ENCODE measurements at places on chromosomes 2 and 18. TPM values are rescaled to one million over a fixed set of nuclear protein-coding genes. Genes with fewer than 3 reads are reported as not detected.

- no peak for DNase-seq
Measured at GRCh38 chr2:180819106-180819505, 161.3 kb upstream of the UBE2E3 start.

- no peak for DNase-seq
Measured at GRCh38 chr18:28132084-28132483, 44.8 kb downstream of the CDH2 start.

- DNase-seq, result no peak
Measured at GRCh38 chr2:74566754-74567085, 12.2 kb downstream of the DOK1 start.

DNA sequence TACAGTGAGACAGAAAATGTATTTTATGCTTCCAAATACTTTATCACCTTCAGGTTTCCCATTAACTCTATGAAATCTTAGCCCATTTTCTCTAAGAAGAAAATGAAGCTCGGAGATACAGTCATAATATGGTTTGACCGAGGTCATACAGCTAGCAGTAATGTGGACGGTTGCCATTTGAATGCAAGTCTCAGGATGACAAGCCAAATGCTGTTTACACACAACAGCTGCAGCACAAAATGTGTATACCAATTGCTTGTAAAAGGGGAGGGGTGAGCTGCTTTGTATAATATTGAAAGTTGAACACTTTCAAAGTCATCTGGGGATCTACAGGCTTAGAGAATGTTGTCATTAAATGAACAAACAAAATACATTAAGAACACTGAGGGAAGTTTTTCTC, 93.8 kb upstream of the FSIP2 start:
- DNase-seq, result no peak

DNA sequence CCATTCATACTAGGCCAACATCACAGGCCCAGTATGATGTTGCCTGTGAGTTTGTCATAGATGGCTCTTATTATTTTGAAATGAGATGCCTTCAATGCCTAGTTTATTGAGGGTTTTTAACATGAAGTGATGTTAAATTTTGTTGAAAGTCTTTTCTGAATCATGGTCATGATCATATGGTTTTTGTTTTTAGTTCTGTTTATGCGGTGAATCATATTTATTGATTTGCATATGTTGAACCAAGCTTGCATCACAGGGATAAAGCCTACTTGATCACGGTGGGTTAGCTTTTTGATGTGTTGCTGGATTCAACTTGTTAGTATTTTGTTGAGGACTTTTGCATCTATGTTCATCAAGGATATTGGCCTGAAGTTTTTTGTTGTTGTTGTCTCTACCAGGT, 195.8 kb upstream of the FN1 start:
- DNase-seq, result no peak

DNA sequence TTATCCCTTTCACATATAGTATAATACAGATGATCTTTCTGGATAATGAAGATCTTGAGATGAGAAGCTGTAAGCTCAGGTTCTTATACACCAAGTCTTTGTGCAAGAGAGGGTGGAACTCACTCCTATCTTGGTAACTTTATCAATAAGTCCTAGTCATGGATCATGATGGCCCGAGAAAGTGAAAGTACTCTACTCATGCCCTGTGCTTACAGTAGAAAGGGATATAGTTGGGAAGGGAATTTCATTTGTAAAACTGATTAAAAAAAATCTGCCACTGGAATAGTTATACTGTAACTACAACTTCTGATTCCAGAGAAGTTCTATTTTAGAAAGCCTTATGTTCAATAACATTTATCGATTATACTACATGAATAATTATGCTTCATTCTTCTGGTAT, 51.8 kb downstream of the MYO3B start:
- no peak for DNase-seq

DNA sequence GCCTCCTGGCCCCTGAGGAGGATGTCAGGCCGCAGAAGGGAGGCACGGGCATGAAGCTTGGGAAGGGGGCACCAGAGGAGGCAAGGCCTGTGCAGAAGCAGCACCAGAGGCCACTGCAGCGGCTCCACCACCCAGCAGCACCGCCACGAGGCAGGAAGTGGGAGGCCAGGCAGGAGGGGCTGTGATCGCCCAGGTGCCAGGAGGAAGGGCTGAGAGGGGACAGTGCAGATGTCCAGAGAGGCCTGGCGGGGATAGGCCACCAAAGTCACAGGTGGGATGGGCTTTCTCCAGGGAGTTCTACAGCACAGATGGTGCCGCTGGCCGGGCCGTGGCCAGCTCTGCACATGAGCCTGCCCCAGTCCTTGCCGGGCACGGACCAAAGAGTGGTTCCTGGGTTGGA, 6.0 kb upstream of the ALPI start:
- no peak for DNase-seq

DNA sequence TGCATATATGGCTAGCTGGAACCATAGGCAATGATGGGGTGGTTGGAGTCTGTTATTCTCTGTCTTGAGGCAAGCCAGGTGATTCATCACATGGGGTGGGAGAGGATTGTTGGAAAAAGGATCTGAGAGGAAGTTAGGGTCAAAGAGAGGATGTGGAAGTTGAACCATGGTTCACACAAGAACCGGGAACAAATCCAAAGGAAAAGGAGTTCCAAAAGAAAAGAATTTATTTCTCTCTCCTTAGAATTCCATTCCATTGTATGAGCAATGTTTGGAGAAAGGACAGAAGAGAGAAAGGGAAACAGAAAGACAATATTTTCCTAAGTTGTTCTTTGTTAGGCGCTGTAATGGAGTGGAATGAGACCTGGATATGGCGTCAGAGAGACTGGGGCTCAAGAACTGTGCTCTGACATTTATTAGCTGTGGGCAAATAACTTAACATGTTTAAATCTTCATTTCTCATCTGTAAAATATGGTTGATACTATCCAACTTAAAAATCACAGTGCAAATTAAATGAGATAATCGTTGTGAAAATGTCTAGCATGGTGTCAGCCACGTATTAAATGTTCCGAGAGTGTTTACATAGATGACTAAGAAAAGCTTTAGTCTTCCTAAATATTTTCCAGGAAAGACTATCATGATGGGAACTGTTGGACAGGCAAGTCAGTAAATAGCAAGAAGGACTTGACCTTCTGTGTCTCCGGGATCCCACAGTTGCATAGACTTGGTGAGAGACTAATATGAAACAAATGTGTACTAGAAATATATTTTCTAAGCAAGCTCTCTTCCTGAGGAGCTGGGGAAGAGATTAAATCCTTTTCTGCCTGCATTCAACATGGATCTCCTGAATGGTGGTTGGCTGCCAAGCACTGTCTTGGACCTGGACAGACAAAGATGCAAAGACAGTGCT, 71.4 kb downstream of the TRIB2 start:
- no peak for DNase-seq

GRCh38 chr2:207952564-207953345, 72.6 kb downstream of the PLEKHM3 start:
- DNase-seq, result no peak

GRCh38 chr2:45014016-45014702, 4.9 kb upstream of the SIX2 start:
- DNase-seq, result no peak

- DNase-seq, result no peak
Measured at GRCh38 chr18:44681076-44681970, 635 bp downstream of the SETBP1 start.

- no peak for DNase-seq
Measured at GRCh38 chr2:209094221-209094620, 329.6 kb upstream of the MAP2 start.

- DNase-seq, result no peak
Measured at GRCh38 chr18:7601936-7602335, 34.8 kb downstream of the PTPRM start.

DNA sequence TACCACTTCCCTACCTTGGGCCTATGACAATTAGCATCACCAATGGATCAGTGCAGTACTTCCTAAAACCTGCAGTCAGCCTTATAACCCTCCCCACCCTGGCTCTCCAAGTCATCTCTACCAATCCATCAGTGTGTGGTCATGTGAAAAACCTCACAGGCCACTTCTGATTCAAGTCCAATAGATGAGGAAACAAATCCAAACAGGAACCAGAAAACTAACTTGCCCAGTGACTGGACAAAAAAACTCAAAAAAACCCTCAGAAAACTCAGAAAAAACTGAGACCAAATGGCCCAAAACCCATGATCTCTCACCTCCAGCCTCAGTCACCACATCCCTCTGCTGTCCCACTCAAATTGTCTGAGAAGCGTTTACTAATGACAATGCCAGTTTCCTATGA, 43.3 kb downstream of the TGFA start:
- DNase-seq, result no peak

DNA sequence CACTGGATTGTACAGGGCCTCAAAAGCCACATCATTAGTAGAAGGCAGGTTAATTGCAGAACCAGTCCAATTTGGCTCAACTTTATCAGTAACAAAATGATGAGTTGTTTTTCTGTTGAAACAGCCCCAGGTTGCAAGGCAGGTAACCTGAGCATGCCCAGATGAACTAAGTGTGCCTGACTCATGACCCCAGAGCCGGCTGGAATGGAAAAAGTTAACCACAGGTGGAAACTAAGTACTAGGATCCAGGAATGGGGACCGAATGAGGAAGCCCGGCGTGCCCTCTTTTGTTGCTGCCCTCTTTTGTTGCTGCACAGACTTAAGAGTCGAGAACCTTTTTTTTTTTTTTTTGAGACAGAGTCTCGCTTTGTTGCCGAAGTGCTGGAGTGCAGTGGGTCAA, 79.5 kb upstream of the YWHAQ start:
- no peak for DNase-seq

- DNase-seq, result no peak
Measured at GRCh38 chr18:8766559-8767293, 61.4 kb downstream of the MTCL1 start.

- no peak for DNase-seq
Measured at GRCh38 chr18:37476611-37477295, 88.8 kb downstream of the CELF4 start.

- no peak for DNase-seq
Measured at GRCh38 chr18:61274416-61274960, 58.7 kb upstream of the CDH20 start.

DNA sequence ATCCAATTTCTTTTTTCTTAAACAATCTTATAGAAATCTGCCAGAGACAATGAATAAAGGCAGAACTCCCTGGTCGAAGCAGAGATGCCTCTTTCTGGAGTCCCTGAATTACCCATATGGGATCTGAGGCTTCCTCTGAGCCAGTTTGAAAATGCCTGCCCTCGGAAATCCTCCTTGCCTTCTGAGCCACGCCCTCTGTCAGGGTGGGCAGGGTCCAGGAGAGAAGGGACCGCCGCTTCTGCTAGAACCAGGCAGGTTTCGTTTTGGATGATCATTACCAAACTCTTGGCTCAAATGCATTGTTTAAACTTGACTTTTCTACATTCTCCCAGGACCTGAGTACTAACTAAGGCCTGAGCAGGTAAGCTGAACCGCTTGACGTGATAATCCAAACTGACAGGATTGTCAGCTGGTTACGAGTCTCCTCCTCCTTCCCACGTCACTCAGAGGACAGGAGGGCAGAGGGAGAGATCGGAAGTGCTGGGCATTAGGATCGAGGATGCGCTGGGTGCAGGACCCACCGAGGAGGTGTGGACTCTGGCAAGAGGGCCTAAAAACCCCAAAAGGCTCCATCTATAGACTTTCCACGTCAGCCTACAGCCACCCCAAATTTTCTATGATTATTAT, 128.4 kb downstream of the KLHL29 start:
- no peak for DNase-seq

GRCh38 chr18:1846640-1847039, 724.7 kb downstream of the METTL4 start:
- DNase-seq, result no peak

DNA sequence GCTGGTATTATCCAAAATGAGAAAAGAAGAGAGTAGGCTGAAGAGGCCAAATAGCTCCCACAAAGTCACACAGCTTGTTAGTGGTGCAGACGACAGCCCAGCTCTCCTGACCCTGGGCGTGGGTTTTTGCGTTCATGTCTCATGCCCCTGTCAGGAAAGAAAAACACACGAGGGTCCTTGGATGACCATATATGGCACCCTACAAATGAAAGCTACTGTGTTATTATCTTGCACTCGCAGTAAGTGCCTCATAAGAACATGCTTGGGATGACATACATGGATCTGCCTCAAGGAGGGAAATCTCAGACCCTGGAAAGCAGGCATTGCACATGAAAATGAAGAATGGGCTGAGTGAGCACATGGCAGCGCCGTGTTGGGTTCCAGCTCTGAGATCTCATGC, 89.7 kb downstream of the SEMA4F start:
- DNase-seq, result no peak

GRCh38 chr2:108316461-108317258, 28.0 kb downstream of the SULT1C2 start:
- DNase-seq, result no peak

DNA sequence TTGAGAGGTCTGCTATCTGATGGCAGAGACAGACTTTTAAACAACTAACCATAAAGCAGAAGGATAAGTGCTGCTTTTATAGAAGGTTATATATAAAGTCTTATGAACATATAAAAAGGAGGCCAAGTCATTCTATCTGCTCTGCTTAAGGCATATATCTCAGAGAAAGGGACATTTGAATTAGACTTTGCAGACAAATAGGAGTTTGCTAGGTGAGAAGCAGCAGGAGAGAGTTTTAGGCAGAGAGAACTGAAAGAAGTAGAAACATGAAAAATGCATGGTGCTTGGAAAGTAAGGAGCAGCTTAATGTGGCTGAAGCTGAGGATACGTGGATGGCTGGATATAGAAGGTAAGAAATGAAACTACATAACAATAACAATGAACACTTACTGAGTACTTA, 65.4 kb downstream of the LYPD1 start:
- DNase-seq, result no peak

DNA sequence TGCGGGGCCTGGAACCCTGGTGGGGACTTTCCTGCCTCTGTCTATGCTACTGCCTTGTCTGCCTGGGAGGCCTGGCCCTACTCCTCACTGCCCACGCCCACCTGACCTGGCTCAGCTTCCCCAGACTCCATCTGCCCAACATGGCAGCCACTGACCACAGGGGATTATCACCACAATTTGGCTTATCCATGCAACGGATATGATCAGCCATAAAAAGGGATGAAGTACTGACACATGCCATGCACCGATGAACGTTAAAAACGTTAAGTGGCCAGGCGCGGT, 5.9 kb upstream of the KCNF1 start:
- DNase-seq, result no peak

- no peak for DNase-seq
Measured at GRCh38 chr2:101882769-101883307, 108.9 kb upstream of the IL1R2 start.

DNA sequence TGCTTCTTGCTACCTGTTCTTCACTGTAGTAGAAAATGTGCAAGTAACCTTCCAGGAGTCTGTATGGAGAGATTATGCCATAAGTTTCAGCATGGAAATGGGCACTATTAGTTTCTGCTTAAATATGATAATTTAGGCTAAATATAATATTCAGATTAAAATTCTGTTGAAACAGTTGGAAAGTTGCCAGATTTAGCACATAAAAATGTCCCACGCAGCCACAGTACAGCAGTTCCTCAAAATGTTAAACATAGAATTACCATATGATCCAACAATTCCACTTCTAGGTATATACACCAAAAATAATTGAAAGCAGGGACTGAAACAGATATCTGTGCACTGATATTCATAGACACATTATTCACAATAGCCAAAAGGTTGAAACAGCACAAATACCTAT, 121.2 kb downstream of the NRP2 start:
- DNase-seq, result no peak

TANC1 gene
- polyA plus RNA-seq, result 54.5 TPM

CNDP1 gene
- 2.0 TPM for polyA plus RNA-seq

SP140 gene
- polyA plus RNA-seq, result 1.8 TPM

CPO gene
- 1.00 TPM for polyA plus RNA-seq

TSHZ1 gene
- polyA plus RNA-seq, result 36.5 TPM
